Activated naive CD4-positive, alpha-beta T cell (primary cell): ENCODE measurements at places on chromosomes 5 and 9.

GRCh38 chr9:15403155-15403554 is 19.5 kb upstream of the SNAPC3 start:
- no peak for DNase-seq

GRCh38 chr5:141947316-141947715 is 10.7 kb downstream of the PCDH12 start:
- no peak for DNase-seq

DNA sequence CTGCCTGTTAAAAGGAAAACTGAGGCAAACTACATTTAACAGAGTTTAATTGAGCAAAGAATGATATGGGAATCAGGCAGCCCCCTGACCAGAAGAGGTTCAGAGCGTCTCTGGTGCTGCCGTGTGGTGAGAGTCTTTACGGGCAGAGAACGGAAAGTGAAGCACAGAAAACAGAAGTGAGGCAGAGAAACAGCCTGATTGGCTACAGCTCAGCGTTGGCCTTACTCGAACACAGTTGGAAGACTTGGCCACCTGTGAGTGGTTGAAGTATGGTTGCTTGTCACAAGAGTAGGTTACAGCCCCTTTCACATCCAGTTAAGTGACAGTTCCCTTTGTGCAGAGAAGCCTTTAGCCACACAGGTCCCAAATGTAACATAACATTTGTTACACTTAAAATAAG is 16.9 kb upstream of the FBP1 start:
- no peak for DNase-seq

DNA sequence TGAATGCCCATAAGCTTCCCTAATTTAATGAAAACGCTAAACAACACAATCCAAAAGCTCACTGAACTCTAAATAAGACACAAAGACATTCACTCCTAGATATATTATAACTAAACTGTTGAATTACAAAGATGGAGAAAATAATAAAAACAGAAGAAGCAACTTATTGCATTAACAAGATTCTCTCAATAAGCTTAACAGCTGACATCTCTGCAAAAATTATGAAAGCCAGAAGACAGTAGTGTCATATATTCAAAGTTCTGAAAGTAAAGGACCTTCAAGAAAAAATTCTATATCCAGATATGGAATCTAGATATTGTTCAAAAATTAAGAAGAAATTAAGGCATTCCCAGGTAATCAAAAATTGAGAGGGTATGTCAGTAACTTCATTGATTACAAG is 957.8 kb upstream of the TYRP1 start:
- no peak for DNase-seq

DNA sequence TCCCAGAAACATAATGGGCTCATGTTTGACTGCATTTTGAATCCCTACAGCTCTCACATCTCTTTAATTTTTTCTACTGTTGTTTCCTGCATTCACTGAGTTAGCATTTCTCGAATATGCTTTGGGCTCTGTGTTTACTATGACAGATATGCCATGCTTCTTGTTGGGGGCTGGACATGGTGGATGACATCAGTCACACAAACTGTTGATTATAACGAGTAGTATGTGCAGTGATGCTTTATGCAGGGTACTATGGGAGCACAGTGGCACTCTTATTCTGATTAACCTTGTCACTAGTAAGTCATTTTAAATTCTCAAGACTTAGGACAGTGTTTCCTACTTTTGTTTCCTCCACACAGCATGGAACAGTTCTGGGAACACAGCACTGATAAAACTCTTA is 295.4 kb upstream of the ZNF608 start:
- no peak for DNase-seq

DNA sequence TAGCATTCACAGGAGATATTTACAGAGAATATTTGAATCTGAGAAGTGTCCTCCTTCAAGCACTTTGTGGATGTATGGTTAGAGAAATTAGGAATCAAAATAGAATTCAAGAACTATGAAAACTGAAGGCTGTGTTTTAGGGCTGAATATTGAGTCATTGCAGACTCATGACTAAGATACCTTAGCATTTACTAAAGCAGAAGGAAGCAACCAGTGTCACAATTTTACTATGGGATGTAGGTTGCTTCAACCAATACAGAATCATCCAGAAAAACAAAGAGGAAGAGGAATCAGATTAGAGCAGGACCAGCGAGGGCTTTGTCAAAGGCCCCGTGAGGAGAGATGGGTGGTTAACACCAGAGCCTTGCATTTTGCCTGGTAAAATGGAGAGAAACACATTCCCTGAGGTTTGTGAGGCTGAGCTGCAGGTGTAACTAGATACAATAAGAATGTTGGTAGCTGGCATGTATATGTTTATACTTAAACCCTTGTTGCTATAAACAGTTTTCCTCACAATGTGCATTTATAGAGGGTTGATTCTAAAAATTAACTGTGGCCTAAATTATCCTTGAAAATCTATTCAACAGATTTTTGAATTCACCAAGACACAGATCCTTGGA is 518.1 kb downstream of the AGTPBP1 start:
- no peak for DNase-seq

GRCh38 chr9:97579914-97580313 is 53.3 kb downstream of the TSTD2 start:
- DNase-seq, result no peak

- DNase-seq, result no peak
Measured at GRCh38 chr5:122137702-122138101, 8.4 kb downstream of the ZNF474 start.

GRCh38 chr9:113205432-113205831 is 15.6 kb downstream of the FKBP15 start:
- no peak for DNase-seq

DNA sequence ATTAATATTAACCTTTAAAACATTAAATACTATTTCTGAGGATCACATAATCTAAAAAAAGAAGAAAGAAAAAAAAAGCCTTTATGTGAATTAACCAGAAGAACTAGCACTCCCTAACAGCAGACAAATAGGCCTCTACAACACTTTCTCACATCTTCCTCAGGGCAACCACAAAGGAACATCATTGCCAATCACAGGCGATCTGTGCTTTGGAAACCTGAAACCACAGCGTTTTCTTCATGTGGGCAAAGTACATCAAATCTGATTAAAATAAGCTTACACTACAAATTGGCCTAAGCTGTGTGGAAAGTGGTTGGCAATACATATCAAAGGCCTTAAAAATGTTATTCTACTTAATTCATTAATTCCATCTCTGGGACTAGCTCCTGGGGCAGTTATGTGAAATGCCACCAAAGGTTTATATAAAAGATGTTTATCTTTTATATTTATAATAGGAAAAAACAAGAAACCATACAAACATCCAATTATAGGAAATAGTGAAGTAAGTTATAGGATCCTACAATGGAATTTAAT is 184.8 kb upstream of the TBCA start:
- DNase-seq, result no peak

DNA sequence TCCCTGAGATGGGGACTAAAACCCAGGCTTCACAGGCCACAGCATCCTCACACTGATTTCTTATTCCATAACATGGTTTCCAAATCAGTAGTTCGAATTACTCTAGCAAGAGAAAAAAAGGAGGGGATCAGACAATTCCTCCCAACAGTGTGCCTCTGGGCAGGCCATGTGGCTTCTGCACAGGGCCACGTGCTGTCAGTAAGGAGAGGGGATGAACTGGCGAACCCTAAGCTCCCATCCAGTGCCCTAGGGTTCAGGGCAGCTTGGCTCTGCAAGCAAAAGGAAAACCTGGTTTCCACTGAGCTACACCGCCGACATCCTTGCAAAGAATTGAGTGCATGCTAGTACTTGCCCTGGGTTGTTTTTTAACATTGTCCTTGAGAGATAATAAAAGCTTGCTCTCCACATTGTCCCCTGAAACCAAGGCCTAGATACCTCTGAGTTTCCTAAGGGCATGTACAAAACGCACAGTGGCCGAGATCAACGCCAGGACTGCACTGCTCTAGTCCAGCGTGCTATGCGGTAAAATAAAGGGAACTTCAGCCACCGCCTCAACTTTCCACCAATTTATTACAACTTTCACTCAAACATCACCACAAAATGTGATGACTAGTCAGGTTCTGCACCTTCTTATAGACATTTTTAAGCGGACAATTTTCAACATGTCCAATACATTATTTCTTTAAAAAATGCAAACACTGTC is 4.5 kb downstream of the CAMSAP1 start:
- DNase-seq, result no peak

GRCh38 chr9:13149454-13149853 is 130.0 kb downstream of the MPDZ start:
- no peak for DNase-seq

GRCh38 chr9:117184173-117184572 is 230.7 kb downstream of the ASTN2 start:
- DNase-seq, result no peak

DNA sequence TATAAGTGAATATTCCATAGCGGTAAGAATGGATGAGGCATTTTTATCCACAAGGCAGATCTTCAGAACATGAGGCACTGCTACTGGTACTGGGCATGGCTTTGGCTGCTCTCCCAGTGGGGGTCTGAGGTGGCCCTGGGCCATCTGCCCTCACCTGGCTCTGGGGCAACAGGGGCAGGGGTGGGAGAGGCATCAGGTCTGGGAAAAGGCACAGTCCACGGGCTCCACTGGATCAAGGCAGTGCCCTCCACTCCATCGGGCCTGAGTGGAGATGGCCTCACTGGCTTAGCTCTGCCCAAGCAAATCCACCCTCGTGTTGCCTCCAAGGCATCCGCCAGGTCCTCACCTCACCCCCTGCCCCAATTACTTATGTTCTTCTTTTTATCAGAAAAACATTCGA is 10.9 kb upstream of the NKD2 start:
- DNase-seq, result no peak

DNA sequence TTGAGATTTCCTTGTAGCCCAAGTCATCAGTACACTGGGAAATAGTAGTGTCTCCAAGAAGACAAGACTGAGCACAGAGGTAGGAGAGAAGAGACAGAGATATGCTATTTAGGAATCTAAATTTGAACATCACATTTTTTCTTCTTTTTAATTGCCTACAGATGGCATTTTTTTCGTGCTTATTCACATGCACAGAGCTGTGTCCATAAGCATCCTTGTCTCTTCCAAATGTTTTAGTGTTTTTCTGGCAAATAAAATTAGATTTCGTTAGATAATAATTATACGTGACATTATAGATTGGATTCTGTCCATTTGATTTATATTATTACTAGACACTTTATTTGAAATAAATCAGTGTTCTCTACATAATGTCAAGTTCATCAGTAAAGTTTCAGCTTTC is 80.9 kb downstream of the PRR16 start:
- DNase-seq, result no peak

GRCh38 chr9:136036848-136037247 is 58.2 kb downstream of the NACC2 start:
- no peak for DNase-seq

- DNase-seq, result no peak
Measured at GRCh38 chr5:115898656-115899055, 56.9 kb downstream of the AP3S1 start.

GRCh38 chr5:1438871-1439270 is 6.4 kb downstream of the SLC6A3 start:
- no peak for DNase-seq

- no peak for DNase-seq
Measured at GRCh38 chr5:111932628-111933027, 175.6 kb upstream of the NREP start.

- DNase-seq, result no peak
Measured at GRCh38 chr5:77863181-77863580, 87.0 kb upstream of the TBCA start.

DNA sequence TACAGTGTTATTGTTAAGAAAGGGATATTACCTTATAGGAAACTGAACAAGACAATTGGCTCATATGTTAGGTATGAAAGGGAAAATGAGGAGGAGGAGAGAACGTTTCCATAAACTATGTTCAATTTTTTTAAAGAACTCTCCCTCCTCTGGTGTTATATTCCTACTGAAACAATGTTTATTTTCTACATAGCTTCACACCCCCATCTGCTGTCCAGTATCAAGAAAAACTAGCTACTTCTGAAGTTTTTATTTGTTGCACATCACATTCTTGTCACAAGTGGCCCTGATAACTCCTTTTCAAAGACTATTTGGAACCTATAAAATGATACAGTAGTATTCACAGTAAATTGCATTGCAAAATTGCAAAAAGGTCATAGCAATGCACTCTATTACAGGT is 223.4 kb upstream of the FAM174A start:
- DNase-seq, result no peak

- no peak for DNase-seq
Measured at GRCh38 chr9:126395439-126396212, 69.0 kb downstream of the MVB12B start.

DNA sequence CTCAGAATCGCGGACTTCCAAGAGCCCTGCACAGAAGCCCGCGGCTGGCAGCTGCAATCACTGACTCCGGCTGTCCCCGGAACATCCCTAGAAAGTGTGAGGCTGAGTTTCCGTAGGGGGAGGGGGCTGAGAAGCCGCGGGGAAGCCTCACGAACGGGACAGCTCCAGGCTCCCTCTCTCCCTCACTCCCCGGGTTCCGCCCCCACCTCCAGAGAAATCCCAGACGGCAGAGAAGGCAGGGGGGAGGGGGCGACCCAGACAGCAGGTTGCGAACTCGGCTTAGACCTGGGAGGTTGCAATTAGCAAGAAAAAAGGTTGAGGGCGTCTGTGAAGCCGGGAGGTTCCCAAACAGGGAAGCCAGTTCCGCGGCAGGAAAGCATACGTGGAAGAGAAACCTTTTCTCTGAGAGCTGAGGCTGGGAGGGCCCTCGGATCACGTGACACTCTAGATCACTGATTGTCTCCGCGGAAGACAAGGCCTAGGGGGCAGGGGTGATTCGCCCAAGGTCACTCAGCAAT is 73.8 kb upstream of the CPLX2 start:
- DNase-seq, result no peak

DNA sequence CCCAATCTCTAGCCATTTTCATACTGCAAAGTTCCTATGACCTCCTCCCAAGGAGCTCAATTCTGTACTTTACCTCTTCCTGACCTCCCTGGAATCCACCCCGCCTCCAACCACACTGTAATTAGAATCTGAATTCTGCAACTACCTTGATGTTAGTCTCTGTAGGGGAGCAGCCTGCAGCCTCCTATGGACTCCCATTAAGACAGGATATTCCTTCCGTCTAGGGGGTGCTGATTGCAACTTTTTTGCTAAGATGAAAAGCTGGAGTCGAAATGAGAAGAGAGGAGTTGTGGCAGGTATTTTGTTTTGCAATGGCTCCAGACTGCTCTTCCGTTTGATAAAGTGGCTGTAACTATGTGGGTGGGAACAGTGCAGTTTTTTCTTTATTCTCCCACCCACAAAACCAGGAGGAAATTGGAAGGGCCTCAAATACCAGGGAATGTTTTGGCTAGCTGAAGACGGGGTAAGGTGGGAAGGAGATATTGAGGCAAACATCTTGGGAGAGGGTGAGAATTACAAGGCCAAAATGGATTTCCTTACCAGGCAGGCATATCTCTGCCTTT is 23.8 kb downstream of the ANXA2R start:
- no peak for DNase-seq
